ENCODE measurements at places on chromosomes 5 and 9.

- DNase-seq: peak; percentile 0
Observed at GRCh38 chr9:133142684-133143622, 20.8 kb downstream of the GBGT1 start.

- DNase-seq: no peak
Observed at GRCh38 chr5:56527174-56527573, 288.2 kb upstream of the MAP3K1 start.

DNA sequence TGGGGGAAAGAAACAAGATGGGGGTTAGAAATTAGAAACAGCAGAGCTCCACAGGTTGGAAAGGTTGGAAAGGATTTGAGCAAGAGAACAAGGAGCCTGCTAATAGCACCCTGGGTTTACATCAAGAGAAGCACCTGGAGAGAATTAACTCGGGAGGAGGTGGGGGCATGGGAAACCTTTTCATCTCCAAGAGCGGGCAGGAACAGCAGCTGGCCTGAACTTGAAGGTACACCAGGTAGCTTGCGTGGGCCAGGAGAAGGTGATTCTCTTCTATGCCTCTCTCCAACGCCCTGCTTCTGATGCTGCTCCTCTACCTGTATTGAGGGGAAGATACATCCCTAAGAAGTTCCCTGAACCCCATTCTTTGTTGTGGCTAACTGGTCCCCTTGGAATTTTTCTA lies 37.1 kb upstream of the GLRX start:
- DNase-seq: no peak

GRCh38 chr5:97548739-97549080 lies 365.7 kb upstream of the RIOK2 start:
- DNase-seq: no peak

- DNase-seq: no peak
Observed at GRCh38 chr9:129987941-129988340, 55.0 kb downstream of the FNBP1 start.

DNA sequence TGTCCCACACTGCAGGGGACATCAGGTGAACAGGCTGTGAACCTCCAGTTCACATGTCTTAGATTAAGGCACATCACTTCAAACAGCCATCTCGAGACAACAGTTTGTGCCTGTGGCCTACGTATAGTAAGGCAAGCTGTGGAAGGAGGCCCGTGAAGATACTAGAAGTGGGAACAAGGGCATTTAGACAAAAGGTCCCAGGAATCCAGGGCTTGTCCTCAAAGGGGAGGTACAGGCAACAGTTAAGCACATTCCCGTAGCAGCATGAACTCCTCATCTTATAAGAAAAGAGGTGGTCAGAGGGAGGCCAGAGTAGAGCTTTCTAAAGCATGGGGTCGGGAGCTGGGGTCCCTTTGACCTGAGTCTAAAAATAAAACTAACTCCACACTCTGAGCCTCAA lies 122.5 kb upstream of the TRPM3 start:
- DNase-seq: no peak

DNA sequence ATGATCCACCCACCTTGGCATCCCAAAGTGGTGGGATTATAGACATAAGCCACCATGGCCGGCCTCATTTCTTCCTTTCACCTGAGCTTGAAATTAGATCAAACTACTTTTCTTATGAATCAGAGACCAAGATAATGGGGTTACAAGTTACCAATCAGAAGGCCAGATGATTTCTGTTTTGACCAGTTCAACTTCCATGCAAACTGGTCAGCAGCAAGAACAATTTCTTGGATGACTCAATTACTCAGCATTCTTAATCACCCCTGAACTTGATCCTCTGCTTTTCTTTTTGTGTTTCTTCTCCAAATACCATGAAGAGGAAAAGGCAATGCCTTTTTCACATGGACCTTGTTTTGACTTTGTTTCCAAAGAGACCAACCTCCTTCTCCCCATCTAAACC lies 10.0 kb upstream of the PLIN2 start:
- no peak for DNase-seq

GRCh38 chr9:125106285-125106893 lies 36.9 kb downstream of the SCAI start:
- no peak for DNase-seq

GRCh38 chr9:137784046-137784445 lies 93.5 kb upstream of the CACNA1B start:
- no peak for DNase-seq

GRCh38 chr5:16573401-16573800 lies 43.4 kb downstream of the RETREG1 start:
- DNase-seq: no peak

GRCh38 chr5:11400316-11400715 lies 503.9 kb downstream of the CTNND2 start:
- DNase-seq: no peak

- DNase-seq: no peak
Observed at GRCh38 chr5:180470966-180471582, 23.1 kb upstream of the CNOT6 start.

GRCh38 chr9:83307066-83307724 lies 231.0 kb downstream of the FRMD3 start:
- no peak for DNase-seq

- DNase-seq: no peak
Observed at GRCh38 chr9:33082128-33082527, 5.7 kb upstream of the SMU1 start.

- DNase-seq: no peak
Observed at GRCh38 chr5:135095052-135095715, 61.2 kb upstream of the PITX1 start.

- DNase-seq: no peak
Observed at GRCh38 chr9:33921967-33922895, 105.3 kb downstream of the UBE2R2 start.

DNA sequence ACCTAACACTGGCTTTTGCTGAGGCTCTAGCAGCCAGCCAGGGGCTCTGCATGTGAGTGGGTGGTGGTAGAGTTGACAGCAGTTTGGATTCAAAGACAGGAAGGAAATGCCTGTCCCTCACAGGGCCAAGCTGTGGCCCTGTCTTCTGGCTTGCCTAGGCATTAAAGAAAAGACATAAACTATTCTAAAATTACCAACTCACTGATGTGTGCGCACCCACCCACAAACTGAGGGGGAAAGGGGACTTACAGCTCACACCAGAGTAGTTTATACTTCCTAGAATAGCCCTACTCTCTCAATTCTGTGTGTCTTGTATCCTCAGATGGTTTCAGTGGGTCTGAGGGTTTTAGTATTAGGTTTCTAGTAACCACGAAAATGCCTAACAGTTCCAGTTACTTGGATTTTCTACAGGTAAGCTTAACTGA lies 18.3 kb upstream of the IL13 start:
- DNase-seq: no peak

DNA sequence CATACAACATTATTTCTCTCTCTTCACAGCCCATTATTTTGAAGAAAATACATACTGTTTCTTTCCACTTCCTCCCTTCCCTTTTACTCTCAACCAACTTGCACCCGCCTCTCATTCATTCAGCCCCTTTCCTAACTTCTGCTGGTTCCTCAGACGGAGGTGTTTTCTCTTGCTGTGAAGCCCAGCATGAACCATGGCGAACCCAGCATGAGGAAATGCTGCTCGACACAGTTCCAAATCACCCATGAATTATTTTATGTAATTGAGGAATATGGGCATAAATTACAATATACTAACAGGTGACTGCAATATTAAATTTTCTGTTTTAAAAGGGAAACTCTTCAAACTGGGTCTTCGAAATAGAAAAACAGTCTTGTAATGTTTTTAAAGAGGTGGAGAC lies 124.8 kb downstream of the MEF2C start:
- no peak for DNase-seq

GRCh38 chr9:14251154-14252071 lies 62.5 kb downstream of the NFIB start:
- DNase-seq: peak; percentile 49

GRCh38 chr5:113255105-113255504 lies 179.7 kb downstream of the TSSK1B start:
- no peak for DNase-seq
